ENCODE measurements at places on chromosomes 3 and 15.
A peak's percentile ranks its signal among the peaks of the same experiment; 100 is the strongest.

DNA sequence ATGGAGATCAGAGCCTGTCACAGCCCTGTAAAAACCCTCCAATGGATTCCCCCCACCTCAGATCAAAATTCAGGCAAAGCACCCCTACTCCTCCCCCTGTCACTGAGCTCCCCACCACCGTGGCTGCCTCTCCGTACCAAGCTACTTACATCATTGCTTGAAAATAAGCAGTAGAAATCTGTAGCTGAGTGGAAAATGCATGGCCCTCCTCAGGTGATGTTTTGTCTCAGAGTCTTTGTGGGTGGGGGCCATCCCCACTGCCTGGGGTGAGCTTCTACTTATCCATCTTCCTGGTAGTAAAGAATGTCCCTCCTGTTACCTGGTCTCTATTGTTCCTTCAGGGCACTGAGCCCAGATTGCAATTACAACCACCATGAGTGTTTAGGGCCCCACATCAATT, 34.5 kb downstream of the SLCO2A1 start:
- DNase-seq = no peak

DNA sequence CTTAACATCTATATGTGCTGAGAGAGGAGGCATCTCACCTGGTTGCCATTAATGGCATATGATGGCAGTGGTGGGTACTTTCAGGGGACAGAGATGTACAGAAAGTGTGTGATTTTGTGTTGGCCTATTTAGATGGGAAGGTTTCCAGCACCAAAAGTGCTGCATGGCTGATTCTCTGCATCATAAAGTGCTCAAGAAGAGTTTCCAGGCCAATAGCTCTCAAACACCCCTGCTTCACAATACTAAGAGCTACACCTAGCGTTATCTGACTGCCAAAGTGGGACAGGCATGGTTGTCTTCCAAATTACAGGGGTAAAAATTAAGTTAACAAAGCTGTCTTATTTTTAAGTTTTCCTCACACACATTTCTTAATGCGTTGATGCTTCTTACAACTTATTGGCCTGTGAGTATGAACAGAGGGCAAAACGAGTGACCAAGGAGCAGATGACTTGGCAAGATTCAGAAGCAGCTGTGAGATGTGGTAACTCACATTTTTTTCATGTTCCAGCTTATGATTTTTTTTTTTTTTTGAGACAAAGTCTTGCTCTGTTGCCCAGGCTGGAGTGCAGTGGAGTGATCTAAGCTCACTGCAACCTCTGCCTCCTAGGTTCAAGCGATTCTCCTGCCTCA, 41.4 kb upstream of the VEPH1 start:
- DNase-seq = peak; percentile 81

GRCh38 chr3:131081224-131081623, 54.5 kb downstream of the NEK11 start:
- no peak for DNase-seq

DNA sequence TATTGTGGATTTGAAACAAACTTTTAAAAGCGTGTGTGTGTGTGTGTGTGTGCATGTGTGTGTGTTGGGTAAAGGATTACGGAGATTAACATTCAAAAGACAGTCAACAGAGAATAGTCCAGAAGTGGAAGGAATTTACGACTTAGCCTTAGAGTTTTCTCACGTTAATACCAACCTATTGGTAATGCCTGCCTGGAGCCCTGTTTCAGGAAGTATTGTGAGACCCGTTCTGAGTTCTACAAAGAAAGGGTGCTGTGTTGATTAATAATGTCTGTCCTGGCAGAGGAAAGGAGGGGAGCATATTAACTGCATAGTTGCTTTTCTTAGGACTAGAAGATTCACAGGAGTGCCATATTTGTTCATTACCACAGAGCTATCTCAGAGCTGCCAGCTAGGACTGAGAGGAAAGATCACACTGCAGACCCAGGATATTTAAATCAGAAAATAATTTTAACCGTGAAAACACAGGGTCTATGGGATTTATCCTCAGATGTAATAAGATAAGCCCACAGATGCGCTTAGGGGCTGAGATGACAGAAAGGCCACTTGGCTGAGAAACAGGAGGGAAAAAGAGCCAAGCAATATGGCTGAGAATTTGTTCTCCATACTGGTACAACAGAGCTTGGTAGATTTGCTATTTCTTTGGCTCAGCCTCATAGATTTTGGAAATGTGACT, 40.5 kb upstream of the FRMD4B start:
- no peak for DNase-seq

GRCh38 chr15:40762919-40763800, 708 bp upstream of the GCHFR start:
- DNase-seq = peak; percentile 79

DNA sequence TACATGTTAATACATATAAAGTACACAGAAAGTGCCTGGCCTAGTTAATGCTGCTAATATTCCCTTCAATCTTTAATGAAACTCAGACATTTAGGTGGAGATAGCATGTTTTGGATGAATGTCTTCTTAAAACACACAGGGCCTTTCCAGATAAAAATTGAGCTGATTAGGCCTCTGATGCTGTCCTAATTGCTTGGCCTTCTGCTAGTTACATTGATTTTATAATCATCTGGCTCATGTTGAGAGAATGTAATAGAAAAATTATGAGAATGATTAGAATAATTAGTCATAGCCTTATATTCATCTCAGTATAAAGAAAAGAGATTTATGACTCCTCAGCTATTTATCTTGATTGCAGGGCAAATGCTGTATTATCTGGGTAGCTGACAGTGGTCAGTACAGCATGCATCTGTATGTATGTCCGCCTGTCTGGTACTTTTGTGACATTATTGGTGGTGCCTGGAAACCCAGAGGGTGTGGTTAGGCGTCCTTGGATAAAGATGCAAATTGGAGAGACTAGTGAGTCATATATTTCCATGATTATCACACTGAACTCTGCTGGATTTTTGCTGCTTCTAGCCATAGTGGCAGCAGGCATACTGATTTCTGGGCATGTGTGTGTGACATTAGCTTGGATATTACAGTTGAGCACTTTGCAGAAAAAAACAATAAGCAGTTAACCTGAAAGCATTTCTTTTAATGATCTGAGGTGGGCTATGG, 120.8 kb downstream of the FEZF2 start:
- DNase-seq = no peak

DNA sequence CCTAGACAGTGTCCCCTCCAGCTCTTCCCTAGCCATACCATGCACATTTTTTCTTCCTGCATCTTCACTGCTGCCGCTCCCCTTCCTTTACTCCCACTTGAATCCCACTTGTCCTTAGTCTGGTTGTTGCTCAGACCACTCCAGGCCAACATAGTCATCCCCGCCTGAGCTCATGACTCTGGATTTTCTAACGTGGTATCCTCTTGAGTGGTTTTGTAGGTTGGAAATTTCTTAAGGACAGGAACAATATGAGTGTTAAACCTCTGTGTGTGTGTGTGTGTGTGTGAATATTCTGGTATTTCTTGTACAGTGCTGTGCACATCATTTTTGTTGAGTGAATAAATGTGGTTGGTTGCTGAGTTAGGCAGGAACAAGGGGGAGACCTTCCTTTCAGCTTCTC, 3.1 kb downstream of the BAHD1 start:
- no peak for DNase-seq

DNA sequence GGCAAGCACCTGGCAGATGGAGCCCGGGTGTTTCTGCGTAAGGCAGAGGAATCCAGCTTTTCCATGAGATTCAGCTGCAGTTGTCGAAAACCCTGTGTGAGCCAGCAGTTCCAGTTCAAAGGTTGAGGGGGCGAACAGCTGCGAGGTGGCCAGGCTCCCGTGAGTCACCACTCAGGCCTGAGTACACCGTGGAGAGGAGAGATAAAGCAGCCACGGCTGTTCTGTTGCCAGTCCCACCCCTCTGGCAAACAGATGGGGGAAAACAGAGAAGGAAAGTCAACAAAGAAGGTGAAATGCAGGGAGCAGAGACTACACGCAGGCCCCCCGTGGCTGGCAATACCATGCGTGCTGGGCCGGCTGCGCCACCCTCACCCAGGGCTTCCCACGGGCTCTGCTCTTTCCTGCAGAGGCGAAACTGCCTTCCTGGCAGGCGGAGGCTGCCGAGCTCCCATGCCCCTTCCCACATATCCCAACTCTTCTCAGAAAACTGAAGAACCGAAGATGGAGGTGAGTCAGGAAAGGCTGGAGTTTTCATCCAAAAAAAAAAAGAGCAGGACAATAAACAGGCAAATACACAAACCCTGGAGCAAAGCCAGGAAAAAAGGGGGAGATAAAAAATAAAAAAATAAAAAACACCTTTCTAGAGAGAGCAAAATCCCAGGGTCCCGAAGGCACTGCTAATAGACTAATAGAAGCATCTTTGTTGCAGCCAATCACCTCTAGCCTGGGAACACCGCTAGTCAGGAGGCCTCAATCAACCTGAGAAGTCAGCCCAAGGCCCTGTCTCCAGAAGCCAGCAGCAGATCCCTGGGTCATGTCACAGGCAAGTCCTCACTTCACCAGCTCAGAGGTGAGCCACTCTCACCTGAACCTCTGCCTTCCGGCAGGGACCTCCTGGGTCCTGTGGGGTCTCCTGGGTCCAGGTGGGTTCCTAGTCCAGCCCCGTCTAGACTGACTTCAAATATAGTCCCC, 37.7 kb downstream of the FAM174B start:
- DNase-seq = peak; percentile 61

GRCh38 chr15:92006186-92007028, 152.9 kb downstream of the SLCO3A1 start:
- DNase-seq = no peak

DNA sequence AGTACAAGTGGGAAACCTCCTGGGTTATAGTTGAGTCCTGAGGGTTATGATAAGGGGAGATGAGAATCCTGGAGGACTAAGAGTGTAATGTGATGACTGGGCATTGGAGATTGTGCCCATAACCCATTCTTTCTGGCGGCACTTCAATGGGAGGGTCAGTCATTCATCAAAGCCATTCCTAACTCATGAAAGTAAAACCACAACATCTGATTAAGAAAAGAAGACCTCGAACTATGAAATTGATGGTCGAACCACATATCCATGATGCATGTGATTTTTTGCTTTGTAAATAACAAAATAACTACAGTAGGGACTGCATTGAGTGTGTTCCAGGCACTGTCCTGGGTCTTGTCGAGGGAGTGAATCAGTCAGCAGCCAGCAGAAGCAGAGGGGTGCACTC, 215.1 kb downstream of the SHQ1 start:
- DNase-seq = no peak
